ENCODE measurements at places on chromosomes 16 and 17.
A peak's percentile ranks its signal among the peaks of the same experiment; 100 is the strongest.

- no peak for DNase-seq
Observed at GRCh38 chr17:19659366-19660177, 11.0 kb downstream of the ALDH3A2 start.

- DNase-seq = no peak
Observed at GRCh38 chr16:51180719-51181502, 29.8 kb upstream of the SALL1 start.

DNA sequence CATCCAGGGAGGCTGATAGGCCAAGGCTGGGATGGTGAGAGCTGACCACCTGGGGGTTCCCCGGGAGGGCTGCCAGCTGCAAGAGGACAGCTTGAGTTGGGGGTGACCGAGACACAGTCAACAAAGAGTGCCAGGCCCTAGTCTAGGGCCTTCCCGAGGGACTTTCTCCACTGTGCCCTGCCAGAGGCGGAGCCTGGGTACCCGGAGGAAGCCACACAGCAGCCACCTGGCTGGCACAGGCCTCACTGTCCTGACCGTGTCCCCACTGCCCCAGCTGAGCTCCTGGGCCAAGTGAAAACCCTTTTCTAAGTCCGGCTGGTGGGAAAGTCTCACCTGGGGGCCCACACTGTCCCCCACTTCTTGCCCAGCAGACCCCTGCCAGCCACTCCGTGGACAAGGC is 71.9 kb upstream of the GSE1 start:
- DNase-seq = no peak

DNA sequence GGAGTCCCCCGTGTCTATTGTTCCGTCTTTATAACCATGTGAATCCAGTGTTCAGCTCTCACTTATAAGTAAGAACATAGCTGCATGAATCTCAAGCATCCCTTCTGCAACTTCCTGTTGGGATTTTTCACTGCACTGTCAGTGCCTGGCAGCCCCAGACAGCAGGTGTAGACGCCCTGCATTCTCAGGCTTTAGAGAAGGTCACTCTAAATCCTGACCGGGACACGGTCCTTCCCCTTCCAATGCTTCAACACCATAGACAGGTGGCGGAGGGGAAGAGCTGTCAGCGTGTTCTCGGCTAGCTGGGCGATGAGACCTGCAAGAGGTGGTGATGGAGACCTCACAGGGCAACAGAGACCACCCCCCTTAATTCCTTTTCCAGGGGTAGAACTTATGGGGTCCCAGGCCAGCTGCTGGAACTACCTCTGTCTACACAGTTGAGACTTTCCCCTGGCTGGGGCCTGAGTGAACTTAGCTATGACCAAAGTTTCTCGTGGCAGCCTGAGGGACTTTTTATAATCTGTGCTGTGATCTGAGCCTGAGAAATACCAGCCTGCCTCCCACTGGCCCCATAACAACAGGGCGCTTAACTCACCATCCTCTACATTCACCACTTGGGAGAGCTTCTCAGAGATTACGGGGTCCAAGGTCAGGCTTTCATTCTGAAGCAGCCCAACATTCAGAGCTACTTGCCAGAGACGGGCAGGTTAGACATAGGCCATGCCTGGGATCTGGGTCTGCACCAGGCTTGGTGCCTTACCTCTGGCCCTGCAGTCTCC is 143.2 kb upstream of the TNRC6C start:
- DNase-seq = no peak

DNA sequence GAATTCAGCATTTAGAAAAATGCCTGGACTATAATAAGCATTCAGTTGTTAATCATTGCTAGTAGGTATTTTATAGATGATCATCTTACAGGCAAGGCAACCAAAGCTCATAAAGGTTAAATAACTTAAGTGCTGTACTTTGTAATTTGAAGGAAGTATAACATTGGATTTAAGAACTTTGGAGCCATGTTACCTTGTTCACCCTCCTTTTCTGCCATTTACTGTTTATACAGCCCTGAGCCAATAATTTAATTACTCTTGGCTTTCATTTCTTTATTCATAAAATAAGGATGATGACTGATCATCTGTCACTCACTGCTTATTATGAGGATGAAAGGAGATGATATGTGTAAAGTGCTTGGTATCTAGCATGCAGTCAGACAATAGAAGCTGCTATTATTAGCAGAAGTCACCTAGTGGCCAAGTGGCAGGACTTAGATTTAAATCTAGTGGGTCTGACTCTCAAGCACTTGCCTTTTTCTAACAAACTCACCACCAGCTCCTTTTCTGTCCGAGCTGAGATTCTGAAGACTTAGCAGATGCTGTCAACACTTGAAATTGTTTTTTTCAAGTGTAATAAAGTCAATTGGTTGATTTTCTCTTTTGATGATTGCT is 18.3 kb upstream of the DDX52 start:
- DNase-seq = no peak

- DNase-seq = no peak
Observed at GRCh38 chr17:74305865-74306654, 20.0 kb upstream of the KIF19 start.

DNA sequence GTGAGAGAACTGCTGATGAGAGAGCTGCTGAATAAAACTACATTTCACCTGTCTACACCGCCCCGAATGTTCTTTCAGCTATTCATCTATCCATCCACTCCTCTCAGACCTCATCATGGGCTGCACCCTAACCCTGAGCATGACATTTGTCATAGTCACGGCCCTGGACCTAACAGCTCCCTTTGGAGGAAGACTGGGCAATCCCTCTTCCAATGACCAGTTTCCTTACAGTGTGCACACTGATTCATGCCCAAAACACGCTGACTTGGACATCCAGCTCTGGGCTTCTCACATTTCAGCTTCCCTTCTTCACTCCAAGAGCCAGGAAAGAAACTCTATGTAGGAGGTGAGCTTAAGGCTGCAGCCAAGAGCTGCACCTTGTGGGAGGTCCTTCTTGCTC is 41.8 kb upstream of the ARL4D start:
- no peak for DNase-seq

DNA sequence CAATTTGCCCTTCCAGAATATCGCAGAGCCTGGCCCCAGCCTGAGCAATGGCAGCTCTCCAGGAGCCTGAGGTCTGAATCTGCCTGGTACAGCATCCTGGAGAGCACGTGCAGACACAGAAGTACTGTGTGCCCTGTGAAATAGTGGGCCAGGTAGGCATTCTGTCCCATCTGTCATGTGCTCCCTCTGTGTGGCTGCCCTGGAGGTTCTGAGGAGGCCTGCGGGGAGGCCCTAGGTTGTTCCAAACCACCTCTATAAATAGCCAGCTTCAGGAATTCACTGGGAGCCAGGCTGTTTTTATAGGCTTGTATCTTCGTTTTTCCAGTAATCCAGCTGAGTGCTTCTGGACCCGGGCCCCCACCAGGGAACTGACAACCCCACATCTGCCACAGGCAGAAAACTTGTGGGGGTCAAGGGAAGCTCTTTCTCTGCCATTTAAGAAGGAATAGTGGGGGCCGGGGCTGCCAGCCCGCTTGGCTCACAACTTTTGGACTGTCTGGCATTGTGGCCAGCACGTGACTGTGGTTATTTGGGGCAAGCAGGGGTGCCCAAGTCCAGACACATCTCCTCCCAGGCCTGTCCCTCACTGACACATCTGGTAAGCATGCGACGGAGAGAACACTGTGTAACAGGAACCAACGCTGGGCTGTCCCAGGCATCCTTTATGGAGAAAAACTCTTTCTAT is 356.3 kb upstream of the TNRC6C start:
- no peak for DNase-seq

GRCh38 chr16:89297156-89297874 is 79.8 kb downstream of the ZNF778 start:
- no peak for DNase-seq

DNA sequence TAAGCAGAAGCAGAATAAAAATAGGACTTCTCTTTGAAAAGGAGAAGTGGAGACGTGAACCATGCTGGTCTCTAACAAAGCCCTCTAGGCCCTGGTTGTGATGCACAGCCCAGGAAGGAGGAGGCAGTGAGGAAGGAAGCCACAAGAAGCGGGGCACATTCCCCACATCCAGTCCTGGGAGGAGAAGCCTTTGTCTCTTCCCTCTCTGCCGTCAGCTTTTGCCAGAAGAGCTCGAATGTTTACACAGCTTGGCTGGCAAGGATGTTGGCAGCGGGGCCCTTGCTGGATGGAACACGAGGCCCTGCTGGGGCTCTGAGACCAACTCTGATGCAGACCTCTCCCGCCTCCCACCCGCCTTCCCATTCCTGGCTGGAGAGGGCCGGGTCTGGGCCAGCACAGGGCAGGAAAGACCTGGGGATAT is 91.3 kb downstream of the MAF start:
- no peak for DNase-seq

- no peak for DNase-seq
Observed at GRCh38 chr16:55478827-55479429, at the start of gene MMP2. MMP2 (plus strand) TSS chr16:55479198; CDS start chr16:55479480, 282 bp downstream.

DNA sequence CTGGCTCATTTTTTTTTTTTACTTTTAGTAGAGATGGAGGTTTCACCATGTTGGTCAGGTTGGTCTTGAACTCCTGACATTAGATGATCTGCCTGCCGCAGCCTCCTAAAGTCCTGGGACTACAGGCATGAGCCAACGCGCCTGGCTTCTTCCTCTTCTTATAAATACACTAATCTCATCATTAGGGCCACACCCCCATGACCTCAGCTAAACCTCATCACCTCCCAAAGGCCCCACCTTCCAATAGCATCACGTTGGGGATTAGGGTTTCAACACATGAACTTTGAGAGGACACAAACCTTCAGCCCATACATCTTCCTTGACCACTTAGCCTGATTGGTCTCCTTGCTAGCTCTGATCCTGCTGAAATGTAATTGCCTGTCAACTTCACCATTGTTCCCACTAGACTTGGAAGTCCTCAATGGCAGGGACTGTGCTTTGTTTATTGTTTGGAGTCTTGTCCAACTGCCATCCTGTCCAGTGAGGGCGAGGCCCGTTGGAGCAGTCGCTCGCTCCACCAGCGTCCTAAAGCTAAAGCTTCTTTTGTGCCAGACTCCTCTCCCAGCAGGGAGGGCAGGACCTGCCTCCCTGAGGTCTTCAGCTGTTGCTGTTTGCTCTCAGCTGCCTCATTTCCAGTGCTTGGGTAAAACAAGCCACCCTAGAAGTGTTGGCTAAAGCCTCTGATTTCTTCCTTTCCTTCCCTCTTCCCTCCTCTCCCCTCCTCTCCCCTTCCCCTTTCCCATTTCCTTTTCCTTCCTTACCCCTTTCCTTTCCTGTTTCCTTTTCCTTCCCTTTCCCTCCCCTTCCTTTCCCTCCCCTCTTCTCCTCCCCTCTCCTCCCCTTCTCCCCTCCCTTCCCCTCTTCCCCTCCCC is 85.3 kb downstream of the HAPSTR1 start:
- no peak for DNase-seq

- no peak for DNase-seq
Observed at GRCh38 chr17:27555339-27555738, 75.6 kb upstream of the LGALS9 start.

DNA sequence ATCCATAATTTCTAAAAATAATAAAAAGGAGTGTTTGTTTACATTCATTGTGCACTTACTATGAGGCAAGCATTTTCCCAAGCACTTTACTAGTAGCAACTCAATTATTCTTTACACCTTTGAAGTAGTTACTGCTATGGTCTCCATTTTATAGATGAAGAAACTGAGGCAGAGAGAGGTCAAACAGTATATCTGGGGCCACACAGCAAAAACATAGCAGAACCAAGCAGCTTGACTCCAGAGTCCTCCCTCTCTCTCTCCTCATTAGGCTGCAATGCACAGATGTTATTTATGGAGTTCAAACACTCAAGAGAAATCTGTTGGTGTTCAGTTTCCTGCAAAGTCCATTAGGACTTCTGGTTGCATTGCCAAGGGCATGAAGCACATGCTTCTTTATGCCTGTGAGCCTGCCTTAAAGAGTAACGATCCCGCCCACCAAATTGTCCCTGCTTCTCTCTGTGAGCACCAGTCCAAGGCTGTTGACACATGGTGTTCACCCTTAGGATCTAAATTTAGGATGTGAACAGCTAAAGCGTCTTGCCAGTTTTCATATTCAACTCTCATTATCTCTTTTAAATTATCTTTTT is 44.0 kb downstream of the GPRC5B start:
- DNase-seq = no peak

DNA sequence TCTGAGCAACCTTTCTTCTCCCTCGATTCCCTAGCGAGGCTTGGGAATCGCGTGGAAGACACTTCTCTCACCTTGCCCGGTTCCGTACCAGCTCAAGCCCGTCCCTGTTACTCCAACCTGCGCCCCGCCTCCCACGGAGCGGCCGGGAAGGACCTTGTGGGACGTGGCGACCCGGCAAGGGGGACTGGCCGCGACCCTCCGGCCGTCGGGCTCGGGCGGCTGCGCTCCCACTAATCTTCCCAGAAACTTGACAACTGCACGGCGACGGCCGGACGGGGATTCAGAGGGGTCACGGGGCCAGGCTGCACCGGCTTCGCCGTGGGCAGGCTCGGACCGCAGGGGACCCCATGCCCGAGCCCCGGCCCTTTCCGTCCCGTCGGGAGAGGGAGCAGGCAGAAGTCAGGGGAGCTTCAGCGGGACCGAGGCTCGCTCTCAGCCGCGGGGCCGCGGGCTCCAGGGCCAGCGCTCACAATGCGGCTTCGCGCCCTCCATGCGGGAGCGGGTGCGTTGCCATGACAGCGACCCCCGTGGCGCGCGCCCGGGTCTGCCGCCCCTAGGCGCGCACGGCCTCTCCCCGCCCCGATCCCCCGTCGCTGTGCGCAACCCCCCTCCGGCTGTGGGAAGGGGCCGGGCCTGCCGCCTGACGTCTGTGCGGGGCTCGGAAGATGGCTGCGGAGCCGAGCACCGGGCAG is at the start of gene SGSM2:
TSS of gene SGSM2 (plus strand) at position 650 of the 692 bp plus-strand sequence. CDS start 188 bp downstream, outside the sequence.
- DNase-seq = peak; percentile 64

DNA sequence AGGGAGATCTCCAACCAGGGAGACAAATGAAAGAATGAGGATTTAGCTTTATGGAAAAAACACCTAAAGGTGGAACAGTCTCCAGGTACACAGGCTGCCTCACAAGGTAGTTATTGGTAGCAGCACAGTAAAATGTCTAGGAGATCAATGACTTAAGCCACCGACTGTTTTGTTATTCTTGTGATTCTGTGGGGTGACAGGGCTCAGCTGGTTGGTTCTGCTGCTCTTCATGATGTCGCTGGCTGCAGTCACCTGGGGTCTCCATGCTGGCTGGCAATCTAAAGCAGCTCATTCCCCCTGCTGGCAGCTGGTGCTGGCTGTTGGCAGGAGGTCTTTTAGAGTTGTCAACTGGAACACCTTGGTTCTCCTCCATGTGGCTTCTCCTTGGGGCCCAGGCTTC is 69.2 kb downstream of the FOXL1 start:
- DNase-seq = no peak

GRCh38 chr17:74525465-74525725 is 5.9 kb downstream of the CD300LB start:
- no peak for DNase-seq
